NCI-H2081 (cell line): ENCODE measurements at places on chromosomes 11 and 22.
A peak's percentile ranks its signal among the peaks of the same experiment; 100 is the strongest.

DNA sequence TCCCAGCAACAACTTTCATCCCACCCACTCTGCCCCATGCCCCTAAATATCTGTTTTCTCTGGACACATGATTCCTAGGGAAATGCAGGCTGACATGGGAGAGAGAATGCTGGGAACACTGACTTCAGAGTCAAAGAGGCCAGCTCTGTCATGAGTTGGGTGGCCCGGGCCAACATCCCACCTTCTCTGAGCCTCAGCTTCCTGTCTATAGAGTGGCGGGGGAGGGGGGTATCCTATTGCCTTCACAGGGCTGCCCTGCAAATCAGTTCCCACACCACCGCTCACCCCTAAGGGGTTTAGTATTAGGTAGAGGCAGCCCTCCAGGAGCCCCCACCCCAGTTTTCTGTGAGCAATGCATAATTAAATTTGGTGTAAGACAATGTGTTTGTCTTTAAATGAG is 175.0 kb upstream of the NCAM1 start:
- DNase-seq: no peak

DNA sequence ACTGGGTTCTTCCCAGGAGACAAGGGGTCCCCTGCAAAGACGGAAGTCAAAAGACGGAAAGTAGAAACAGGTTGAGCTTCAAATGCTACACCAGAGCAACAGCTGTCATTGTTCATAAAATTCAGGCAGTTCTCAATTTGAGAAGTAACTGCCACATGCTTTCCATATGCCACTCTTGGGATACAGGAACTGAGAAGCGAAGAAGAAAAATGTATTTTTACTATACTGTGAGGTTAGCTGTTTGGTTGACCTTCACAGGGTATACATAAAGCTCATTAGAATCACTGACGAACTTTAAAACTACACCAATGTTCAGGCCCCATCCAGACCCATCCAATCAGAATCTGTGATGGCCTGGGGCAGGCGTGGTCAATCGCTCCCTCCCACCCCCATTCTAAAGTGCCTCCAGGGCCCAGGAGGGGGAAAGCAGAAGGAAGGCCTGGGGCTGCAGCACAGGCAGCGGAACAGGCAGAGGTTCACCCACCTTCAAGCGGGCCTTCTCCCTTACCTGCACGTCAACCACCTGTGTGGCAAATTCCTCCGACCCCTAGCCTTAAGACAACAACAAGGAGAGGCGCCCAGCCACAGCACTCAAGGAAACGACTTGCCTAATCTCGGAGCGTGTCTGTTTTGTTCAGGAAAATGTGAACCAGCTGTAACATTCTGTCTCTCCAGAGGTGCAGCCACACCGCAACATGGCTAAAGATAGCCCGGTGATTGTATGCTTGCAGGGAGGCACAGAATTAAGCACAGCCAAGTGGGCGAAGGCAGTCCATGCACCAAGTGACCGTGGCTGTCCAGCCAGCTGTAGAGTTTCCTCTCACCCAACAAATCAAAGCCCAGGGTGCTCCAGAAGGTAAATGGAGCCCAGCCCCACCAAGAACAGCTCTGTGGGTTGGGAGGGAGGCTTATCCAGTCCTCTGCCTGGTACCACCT is 82.6 kb downstream of the MICAL3 start:
- DNase-seq: no peak

DNA sequence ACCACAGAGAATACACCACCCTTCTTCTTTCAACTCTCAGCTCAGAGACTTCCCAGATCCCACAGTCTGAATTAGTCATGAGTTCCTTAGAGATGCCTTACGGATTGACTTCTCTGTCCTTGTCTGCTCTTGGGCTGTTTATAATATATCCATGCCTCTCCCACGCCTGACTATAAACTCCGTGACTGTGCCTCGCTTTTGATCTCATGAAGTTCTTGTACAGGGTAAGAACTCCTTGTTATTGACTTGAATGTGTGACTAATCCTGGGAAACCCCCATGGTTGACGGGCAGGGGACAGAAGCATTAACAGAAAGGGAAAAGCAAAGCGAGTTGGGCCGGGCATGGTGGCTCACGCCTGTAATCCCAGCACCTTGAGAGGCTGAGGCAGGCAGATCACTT is 62.4 kb upstream of the POU2AF1 start:
- DNase-seq: no peak

GRCh38 chr11:43686207-43686606 is 5.7 kb downstream of the HSD17B12 start:
- DNase-seq: no peak

- no peak for DNase-seq
Measured at GRCh38 chr11:120304526-120304925, 20.6 kb upstream of the TLCD5 start.

DNA sequence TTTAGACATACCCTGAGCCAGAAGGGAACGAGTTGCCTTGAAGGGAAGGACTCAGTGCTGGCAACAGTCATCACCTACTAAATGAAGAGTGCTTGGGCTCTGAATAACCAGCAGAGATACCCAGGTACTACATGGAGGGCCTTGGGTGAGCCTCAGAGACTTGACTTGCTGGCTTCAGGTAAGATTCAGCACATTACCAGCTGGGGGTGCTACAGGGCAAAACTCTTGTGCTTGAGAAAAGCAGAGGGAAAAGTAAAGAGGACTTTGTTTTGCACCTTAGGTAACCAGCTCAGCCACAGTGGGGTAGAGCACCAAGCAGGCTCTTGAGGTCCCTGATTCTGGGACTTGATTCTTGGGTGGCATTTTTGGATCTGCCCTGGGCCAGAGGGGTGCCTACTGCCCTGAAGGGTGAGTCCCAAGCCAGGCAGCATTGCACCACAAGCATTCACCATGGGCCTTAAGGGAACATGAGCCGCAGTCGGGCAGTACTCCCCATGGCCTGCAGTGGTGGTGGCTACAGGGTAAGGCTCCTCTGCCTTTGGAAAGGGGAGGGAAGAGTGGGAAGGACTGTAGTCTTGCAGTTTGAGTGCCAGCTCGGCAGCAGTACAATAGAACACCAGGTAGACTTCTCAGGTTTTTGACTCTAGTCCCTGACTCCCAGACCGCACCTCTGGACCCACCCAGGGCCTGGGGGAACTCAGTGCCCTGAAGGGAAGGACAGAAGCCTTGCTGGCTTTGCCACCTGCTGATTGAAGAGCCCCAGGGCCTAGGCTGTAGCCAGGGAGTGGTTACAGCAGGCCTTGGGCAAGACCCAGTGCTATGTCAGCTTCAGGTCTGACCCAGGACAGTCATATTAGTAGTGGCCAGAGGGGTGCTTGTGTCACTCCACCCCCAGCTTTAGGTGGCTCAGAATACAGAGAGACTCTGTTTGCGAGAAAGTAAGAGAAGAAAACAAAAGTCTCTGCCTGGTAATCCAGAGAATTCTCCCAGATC is 22.7 kb upstream of the PLEKHA7 start:
- DNase-seq: no peak

- peak; percentile 18 for DNase-seq
Measured at GRCh38 chr11:115552151-115552772, 48.0 kb upstream of the CADM1 start.

GRCh38 chr22:30240541-30241417 is 5.8 kb downstream of the LIF start:
- no peak for DNase-seq

DNA sequence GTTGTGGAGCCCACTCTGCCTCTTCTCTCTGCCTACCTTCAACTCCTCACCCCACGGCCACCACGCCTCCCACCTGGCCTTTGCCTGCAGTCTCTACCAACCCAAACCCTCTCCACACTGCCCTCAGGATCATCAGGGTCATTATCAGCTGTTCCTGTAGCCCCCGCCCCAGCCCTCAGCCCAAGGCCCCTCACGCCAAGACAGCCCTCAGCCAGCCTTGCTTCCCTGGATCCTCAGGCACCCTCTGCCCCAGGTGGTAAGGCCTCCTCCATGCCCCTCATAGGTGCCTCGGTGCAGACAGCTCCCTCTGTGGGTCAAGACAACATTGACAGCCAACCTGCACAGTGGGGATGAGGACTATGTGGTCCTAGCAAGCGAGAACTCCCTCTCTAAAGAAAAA is 1.7 kb downstream of the SBF1 start:
- DNase-seq: no peak

- no peak for DNase-seq
Measured at GRCh38 chr22:24554313-24555164, at the start of gene GUCD1. Gene GUCD1 (minus strand): TSS chr22:24555138. CDS start chr22:24554991, 147 bp downstream.

DNA sequence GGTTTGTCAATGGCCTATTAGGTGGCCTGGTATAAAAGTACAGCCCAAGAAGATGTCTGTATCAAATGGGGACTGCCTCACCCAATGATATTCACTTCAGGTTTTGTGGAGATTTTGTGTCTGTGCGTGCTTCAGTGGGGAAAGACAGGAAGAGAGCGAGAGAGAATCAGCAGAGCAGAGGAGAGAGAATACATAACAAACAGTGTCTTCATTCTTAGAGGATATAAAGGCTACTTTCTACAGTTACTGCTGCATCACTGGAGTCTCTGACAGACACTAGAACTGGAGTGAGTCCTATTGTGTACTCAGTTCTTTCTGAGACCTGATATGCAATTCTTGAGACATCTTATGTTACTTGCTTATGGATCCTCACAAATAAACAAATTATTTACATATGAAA is 115.0 kb downstream of the CASP12 start:
- DNase-seq: no peak

- peak; percentile 96 for DNase-seq
Measured at GRCh38 chr11:46845740-46846509, at the start of gene CKAP5. Gene CKAP5 (minus strand): TSS chr11:46846280. CDS start chr11:46821231, 25,049 bp downstream.

- no peak for DNase-seq
Measured at GRCh38 chr11:13261591-13262061, 16.0 kb upstream of the BMAL1 start.

GRCh38 chr11:30983143-30983542 is 386.4 kb downstream of the DCDC1 start:
- no peak for DNase-seq

DNA sequence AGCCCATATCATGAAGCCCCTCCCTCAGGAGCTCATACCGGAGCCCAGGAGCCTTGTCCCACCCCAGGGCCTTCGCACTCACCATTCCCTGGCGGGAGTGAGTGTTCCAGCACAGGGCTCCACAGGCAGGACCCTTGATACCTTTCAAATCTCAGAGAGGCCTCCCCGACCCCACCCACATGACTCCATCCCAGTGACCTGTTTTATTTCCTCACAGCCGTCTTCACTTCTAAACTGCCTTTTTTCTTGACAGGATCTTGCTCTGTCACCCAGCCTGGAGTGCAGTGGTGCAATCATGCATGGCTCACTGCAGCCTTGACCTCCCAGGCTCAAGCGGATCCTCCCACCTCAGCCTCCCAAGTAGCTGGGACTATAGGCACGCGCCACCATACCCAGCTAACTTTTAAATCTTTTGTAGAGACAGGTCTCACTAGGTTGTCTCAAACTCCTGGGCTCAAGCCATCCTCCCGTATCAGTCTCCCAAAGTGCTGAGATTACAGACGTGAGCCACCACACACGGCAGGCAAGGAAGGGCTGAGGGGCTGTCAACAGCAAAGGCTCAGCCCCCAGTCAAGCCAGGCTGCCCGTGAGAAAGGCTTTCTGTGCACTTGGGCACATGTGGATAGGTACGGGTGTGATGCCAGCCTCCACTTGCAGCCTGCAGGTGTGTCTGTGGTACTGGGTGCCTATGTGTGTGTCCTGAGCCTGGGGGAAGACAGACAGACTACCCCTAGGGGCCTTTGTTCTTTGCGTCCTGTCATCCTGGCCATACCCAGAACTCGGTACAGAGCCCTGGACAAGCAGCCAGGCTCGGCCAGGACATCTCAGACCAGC is 9.3 kb downstream of the RPL3 start:
- DNase-seq: no peak

DNA sequence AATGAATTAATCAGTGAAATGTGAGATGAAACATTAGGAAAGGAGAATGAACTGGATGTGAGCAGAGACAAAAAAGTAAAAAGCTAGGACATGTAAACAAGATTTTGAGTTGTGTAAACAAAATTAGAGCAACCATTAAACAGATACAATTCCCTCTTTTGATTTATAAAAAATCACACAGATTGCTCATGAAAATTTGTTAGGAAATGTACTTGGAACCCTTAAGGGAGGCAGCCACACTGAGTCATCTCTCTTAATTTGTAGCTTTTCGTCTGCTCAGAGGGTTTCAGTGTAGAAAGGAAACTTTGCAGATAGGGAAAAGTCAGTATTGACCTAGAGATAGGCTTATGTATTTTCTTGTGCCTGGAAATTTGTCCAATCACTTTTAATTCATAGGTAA is 49.6 kb upstream of the ME3 start:
- DNase-seq: no peak

GRCh38 chr11:69086152-69087132 is 37.7 kb downstream of the TPCN2 start:
- no peak for DNase-seq
